ENCODE measurements at places on chromosomes 16 and 17.

DNA sequence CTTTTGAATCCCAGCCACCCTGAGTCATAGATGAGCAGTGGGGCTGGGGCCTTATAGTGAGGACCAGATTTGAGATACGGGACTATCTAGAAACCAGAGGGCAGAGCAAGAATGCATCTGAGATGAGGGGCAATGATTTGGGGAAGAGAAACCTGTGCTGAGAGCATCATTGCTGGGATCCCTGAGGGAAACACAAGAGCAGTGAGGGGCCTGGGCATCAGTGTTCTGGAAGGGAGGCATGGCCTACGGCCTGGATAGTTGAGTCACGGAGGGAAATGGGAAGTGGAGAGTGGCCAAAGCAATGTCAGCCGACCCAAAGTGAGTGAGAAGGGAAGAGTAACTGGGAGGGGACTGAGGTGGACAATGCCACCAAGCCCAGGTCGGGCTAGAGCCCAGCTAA lies 5.2 kb downstream of the CAMTA2 start:
- no peak for DNase-seq

GRCh38 chr16:24511174-24511573 lies 28.2 kb upstream of the RBBP6 start:
- no peak for DNase-seq

- DNase-seq, result no peak
Measured at GRCh38 chr17:83008186-83008510, 71.3 kb upstream of the METRNL start.

DNA sequence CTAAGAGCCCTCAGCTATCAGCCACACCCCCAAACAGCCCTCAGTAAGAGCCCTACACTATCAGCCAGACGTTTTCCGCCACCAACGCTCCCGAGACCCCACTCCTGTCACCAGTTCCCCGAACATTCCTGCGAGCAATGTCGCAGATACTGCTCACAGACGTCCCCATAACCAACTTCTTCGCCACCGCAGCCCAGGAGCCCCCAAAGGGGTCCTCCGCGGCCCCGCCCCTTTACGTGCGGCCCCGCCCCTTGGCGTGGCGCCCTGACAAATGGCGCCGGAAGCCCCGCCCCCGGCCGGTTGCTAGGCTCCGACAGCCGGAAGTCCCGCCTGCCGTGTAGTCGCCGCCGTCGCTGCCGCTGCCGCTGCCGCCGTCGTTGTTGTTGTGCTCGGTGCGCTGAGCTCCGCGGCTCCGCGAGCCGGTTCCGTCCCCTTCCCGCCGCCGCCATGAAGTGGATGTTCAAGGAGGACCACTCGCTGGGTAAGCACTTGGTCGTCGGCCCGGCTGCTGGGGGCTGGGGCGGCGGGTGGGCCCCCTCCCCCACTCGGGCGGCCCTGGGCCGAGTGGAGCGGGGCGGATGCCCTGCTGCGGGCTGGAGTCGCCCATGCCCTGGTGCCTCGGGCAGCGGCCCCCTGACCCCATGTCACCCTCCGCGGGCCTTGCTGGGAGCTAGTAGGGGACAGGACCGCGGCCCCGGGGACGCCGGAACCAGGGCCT lies at the start of gene GABARAPL2:
GABARAPL2 (plus strand) TSS at position 340 of the 718 bp plus-strand sequence; CDS start at position 448, 108 bp downstream.
- peak; percentile 89 for DNase-seq

DNA sequence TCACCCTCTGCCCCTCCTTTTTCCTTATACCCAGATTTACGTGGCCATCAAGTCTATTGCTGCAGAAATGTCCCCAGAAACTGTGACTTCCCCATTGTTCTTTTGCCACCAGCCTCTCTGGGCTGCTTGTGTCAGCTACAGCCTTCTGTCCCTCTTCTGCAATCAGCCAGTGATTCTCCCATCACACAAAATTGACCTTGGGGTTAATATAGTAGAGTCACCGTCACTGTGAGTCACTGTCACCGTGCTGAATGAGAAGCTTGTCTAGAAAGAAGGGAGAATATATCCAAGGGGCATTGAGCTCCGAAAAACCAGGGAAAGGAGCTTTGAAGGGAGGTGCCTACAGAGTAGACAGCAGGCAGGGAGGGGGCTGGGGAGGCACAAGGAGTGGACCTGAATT lies 290.5 kb downstream of the HAPSTR1 start:
- no peak for DNase-seq

- DNase-seq, result no peak
Measured at GRCh38 chr17:45791935-45792334, 7.8 kb downstream of the CRHR1 start.

DNA sequence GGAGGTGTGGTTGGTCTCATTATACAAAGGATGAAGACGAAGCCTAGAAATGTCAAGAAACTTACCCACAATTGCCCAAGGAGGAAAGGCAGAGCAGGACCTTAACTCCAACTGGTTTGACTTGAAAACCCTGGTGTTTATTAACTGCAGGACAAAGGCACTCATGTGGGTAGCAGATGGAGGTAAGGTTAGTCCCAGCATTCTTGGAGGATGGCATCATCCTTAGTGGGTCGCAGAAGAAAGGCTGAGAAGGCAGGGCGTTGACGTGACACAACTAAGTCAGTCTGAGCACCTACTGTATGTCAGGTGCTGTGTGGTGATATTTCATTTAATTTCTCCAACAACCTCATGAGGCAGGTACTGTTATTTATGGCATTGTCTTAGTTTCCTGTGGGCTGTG lies 101.3 kb downstream of the HAPSTR1 start:
- peak; percentile 29 for DNase-seq

All from ELF-1 (cell line).